NCI-H2081 treated with DMSO at 0.1 percent for 48 hours (cell line): ENCODE measurements at places on chromosomes 2 and 18.

GRCh38 chr2:68256093-68256450, 3.7 kb upstream of the PPP3R1 start:
- no peak for DNase-seq

DNA sequence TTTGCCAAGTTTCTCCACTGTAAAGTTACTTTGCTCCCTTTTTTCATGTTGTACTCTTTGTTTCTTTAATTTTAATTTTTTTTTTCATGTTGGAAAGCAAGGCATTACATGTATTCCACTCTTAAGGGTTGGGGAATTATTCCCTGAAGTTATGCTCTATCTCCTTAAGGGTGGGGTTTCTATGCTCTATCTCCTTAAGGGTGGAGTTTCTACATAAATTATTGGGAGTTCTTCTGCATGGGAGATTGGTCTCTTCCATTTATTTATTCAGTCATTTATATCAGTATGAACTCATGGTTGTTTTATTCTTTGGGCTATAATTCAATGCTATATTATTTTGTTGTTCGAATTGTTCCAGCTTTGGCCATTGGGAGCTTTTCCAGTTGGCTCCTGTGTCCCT, 11.2 kb downstream of the MRPL33 start:
- DNase-seq = no peak

GRCh38 chr2:86241611-86242010, 42.4 kb downstream of the MRPL35 start:
- DNase-seq = no peak

DNA sequence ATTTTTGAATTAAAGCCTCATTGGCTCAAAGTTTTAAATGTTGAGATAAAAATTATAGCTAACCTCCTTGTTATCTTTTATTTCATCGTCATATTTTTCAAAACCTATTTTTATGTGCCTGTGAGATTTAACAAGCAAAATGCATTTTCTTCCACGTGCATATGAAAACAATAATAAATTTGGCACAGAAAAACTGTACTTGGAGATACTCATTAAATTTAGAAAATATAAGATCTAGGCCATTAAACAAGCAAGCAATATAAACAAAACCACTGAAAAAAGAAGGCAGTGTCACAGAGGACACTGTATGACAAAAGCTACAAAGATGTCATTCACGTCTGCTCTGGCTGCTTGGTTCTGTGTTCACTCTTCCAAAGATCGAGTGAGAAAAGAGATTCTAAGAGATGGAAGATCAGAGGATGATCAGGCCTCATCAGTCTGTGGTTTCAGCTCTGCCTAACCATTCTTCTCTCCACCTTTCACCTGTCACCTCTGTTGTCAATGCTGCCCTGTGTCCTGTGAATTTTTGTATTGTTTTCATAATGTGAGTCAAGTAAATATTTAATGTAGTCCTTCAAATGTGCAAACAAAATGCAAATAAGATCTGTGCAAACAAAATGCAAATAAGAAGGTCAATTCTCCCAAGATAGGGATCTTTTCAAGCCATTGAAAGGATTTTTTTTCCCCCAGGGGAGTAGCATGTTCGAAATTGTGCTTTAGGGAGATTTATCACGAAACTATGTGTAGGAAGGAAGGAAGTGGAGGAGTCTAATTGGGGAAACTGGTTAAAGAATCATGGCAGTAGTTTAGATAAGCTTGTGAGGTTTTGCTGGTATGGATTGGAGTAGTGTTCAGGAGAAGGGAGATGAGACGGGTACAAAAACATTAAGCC, 138.7 kb upstream of the RBMS1 start:
- no peak for DNase-seq

GRCh38 chr18:79383388-79384056, 12.2 kb upstream of the NFATC1 start:
- DNase-seq = no peak

DNA sequence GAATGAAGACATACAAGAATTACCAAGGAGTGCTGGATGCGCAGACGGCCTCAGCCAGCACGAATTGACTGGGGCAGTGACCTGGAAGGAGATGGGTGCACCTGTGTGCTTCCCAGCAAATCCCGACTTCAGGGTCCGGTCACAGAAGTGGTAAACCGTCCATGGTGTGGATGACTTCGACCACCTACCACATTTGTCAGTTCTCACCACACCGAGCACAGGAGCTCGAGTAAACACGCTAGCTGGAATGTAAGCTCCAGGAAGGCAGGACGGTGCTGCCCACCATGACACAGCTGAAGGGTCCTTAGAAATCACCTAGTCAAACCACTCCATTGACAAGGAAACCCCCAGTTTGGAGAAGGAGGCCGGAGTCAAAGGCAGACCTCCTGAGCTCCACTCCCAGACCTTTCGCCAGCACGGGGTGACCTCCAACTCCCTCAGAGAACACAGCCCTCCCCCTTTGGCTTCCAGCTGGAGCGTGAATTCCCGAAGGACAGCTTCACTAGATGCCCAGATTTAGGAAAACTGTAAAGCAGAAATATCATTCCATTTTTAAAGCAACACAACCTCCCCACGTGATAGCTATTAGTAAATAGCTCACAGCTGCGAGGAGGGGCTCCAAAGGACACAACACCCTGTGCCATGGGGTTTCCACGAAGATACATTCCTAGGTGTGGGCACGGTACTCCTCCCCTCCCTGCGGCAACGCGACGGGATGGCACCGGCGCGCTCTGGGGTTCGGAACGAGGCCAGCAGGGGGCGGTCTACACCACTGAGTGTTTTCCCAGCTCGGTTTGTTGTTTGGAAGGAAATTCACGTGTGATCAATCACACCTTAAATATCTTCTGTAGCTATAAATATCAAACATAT, 34.1 kb upstream of the GNAL start:
- no peak for DNase-seq

DNA sequence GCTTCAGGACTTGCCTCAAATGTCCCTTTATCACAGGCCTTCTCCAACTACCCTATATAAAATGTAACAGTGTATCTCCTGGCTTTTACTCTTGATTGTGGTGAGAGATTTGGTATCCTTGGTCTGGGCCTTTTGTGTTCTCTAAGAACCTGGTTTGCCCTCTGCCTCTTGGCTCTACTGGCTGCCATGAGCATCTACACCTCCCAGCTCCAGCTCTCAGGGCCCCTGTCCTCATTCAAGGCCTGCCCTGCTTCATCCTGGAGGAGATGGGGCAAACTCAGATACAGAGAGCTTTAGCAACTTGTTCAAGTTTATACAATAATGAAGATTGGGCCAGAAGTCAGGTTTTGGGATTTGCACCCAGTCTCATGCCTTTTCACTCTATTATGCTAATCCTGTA, 45.0 kb downstream of the QPCT start:
- DNase-seq = no peak

DNA sequence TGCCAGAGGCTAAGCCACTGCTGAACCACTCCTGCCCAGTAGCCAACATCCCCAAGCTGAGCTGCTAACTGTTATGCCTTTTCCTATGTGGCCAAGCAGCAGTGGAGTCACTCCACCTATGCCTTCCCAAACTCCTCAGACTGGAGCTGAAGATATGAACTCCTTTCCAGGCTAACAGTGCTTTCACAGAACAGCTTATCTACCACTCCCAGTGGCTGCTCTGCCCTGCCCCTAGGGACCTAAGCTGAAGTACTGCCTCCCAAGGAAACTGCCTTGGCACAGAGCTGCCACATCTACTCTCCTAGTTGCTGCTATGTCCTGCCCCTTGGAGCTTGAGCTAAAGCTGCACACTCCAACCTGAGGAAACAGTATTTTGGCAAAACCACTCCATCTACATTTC, 275.9 kb downstream of the RBM43 start:
- no peak for DNase-seq

GRCh38 chr18:46719388-46719787, 37.5 kb downstream of the ST8SIA5 start:
- no peak for DNase-seq

- no peak for DNase-seq
Measured at GRCh38 chr2:142883526-142883925, 6.1 kb downstream of the KYNU start.

DNA sequence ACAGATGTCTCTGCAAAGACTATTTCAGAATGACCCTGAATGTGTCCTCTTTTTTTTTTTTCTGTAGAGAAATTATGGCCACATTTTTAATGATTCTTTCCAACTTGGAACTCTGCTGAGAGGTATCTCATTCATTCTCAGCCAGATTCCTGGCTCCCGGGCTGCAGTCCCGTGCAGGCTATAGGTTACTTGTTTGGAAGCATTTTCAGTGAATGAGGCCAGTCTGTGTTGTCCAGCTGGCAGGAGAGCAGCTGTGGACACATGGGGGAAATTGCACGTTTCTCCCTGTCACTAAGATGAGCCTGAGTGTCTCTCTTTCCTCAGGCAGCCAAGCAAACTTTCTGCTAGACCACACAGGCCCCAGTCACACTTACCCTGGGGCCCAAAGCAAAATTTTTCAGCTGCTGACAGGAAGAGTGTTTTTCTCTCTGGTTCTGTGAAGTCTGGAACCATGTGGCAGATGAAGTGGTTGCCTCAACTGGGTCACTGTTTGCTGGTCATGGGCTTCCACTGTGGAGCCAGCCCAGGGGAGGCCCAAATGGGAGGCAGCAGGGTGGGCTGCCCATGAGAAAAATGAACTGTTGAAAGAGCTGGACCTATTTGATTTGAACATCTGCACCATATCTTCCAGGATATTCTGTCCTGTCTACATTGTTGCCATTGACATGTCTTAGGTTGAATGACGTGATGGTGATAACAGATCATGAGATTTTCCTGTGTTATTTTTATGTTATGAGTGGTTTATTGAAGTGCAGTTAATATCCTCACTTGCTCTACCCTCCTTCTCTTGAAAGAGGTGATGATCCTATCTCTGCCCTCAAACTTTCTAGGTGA, 431.2 kb downstream of the LPIN1 start:
- DNase-seq = no peak

DNA sequence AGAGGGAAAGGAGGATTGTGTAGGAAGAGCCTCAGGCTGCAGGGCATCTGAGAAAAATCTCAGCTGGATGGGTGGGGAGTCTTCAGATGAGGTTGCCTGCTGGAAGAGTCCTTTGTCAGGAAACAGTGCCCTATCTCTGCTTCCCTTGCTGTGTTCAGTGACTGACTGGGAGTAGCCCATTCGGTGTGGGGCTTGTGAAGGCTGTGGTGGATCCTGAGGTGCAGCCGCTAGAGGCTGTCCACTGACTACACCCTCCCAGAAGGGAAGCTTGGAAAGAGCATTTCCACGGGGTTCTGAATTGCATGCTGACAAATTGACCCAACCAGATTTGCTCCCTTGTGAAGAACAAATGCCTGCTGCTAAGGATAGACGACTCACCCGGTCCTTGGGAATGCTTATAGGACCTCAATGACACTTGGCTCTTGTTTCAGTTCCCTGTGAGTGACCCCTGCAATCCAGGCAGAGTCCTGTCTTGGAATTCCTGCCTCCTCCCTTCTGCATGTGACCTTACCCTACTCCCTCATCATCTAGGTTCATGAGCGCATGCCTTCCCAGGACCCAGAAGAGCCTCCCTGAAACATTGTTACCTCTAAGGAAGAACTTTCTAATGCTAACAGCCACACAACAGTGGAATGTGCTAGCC, 109.7 kb upstream of the FAM136A start:
- no peak for DNase-seq

GRCh38 chr18:48838166-48838775, 112.5 kb downstream of the SMAD7 start:
- no peak for DNase-seq

- no peak for DNase-seq
Measured at GRCh38 chr18:48186131-48186766, 222.9 kb downstream of the ZBTB7C start.
